ENCODE measurements at places on chromosomes 12 and 14.

DNA sequence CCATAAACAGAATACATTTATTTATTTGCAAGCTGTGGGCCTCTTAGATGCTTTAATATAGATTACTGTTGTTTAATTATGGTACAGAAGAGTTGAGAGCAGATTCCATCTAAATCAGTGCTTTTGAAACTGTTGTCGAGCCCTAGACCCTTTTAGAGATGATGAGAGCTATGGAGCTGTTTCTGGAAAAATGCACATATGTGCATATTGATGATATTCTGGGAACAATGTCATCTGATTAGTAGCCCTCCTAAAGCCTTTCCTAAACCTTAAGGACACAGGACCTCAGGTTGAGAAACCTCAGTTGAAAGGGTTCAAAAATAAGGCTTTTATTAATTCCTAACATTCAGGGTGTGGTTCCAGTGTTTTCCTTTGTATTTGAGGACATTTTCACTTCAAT is 11.7 kb downstream of the PRKCH start:
- no peak for DNase-seq

DNA sequence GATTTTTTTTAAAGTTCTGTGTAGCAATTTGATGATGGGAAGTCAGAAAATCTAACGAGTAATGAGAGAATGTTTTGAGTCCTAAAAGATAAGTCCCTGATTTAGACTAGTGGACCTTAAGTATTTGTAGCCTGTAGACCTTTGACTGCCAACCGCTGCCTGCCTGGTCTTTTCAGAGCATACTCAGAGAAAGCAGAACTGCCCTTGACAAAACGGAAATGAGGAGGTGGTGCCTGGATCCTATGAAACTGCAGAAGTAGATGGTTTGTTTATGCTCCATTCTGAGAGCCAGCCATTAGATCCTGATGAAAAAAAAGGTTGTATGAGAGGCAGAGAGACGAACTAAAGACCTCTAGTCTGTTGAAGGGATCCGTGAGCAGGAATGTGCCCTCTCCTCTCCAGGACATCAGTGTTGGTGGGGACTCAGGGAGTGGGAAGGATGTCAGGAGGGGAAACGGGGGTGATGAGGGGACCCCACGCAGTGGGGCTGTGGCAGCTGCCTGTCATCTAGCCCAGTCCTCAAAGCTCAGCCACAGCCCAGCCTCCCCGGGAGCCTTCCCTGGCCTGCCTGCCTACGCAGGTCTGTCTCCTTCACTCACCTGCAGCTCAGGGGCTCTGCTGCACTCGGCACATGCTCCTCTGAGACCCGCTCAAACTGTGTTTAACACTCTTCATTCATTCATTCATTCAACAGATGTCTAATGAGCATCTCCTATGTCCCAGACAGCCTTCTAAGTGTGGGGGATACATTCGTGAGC is 447.5 kb downstream of the AACS start:
- no peak for DNase-seq

DNA sequence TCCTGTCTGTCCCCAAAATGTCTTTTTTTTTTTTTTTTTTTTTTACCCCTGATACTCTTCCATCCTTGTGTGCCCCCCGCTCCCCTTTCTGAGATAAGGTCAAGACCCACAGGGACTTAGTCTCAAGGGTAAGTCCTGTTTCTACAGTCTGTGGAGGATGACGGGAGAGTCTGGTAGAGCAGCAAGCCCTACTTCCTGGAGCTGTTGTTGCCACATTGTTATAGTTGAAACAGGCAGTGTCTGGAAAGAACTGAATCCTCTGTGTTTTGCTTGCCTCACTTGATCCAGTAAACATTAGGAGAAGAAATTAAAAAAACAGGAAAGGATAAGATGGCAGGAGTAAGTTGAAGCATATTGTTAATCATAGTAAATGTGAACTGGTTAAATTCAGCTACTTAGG is 45.5 kb downstream of the ZNF664 start:
- no peak for DNase-seq

DNA sequence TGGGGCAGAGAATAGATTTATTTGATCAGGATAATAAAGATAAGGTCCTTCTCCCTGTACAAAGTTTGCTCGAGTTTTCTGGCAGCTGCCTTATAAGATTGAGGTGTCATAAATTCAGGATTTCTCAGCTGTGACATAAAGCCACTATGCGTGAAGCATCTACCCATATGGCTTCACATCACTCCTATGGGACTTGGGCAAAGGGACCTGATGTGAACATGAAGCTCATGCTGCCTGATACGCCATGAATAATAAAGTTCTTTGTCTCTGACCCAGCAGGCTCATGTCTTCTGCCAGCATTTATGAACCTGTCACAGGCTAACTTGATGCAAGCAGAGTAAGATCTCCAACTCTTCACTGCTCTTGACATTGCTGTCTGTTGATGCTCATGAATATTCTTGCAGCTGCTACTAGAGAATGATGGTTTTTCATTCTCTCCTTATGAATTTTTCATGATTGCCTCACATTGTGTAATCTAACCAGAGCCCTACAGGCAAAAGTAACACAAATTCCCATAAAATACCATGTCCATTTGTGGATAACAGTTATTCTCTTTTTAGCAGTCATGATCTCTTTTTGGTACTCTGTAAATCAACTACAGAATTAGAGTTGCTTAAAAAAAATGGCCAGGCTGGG is 49.0 kb upstream of the CPNE8 start:
- DNase-seq: no peak

- no peak for DNase-seq
Observed at GRCh38 chr14:100287202-100287997, 18.8 kb downstream of the SLC25A29 start.

DNA sequence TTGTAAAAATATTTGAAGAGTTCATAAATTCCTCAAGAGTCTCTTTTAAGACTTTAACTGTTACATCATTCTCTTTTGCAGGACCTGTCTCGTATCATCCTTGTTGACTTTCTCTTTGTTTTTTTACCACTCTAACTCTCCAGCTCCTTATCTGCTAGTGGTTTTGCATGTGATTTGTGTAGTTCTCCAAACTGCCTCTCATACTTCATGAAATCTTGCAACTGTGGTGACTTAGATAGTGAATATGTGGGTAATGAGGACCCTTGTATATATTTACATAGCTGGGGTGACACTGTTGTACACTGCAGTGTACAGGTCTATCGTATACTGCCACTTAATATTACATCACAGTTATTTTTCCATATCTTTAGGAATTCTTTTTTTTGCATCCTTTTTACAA is 40.2 kb upstream of the EMP1 start:
- DNase-seq: no peak

GRCh38 chr14:97603201-97603600 is 806.0 kb downstream of the VRK1 start:
- peak; percentile 36 for DNase-seq

DNA sequence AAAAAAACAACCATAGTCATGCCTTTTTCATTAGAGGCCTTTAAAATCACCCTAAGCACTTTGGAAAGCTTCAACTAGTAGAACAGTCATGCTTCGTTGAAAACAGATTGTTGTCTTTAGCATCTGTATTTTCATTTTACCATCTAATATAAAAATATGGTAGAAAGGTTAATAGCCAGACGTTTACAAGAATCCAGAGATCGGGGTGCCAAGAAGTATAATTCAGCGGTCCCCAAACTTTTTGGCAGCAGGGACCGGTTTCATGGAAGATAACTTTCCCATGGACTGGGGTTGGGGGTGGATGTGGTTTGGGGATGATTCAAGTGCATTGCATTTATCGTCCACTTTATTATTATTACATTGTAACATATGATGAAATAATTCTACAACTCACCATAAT is 138.4 kb downstream of the GLT1D1 start:
- DNase-seq: no peak
